ENCODE measurements at places on chromosomes 5 and 9. TPM values are rescaled to one million over a fixed set of nuclear protein-coding genes. Genes with fewer than 3 reads are reported as not detected.
A peak's percentile ranks its signal among the peaks of the same experiment; 100 is the strongest.

- H3K4me1 ChIP-seq, result no peaks in the 10 kb centered on the region
- no peaks in the 10 kb centered on the region for H3K36me3 ChIP-seq
- H3K27me3 ChIP-seq, result no peaks in the 10 kb centered on the region
- H3K4me3 ChIP-seq, result no peak overlapping the region
- peak; percentile 16 for DNase-seq
Measured at GRCh38 chr5:97874491-97874890, 691.4 kb upstream of the RIOK2 start.

GLE1 gene
- 39.4 TPM for total RNA-seq

GRCh38 chr5:63555874-63556273 is 406.4 kb downstream of the HTR1A start:
- no peak for DNase-seq
- H3K27ac ChIP-seq, result no peak overlapping the region
- no peaks in the 10 kb centered on the region for H3K36me3 ChIP-seq
- H3K4me3 ChIP-seq, result no peak overlapping the region

DNA sequence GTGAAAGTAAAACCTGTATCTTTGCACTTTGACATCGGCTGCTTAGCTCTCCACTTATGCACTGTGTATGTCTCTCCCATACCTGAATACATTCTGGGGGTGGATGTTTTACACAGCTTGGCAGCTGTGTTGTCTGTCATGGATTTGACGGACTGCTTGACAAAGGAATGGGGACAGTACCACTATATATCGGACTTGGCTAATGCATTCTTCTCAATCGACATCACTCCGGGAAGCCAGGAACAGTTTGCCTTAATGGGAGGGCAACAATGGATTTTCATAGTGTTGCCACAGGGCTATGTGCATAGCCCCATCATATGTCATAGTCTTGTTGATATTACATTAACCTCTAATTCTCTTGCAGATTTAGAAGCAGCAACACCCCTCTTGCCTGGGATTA is 1008.3 kb downstream of the DNAH5 start:
- H3K27me3 ChIP-seq, result no peaks in the 10 kb centered on the region
- H3K4me3 ChIP-seq, result no peak overlapping the region
- no peaks in the 10 kb centered on the region for H3K4me1 ChIP-seq
- H3K27ac ChIP-seq, result no peak overlapping the region
- no peak for DNase-seq

DNA sequence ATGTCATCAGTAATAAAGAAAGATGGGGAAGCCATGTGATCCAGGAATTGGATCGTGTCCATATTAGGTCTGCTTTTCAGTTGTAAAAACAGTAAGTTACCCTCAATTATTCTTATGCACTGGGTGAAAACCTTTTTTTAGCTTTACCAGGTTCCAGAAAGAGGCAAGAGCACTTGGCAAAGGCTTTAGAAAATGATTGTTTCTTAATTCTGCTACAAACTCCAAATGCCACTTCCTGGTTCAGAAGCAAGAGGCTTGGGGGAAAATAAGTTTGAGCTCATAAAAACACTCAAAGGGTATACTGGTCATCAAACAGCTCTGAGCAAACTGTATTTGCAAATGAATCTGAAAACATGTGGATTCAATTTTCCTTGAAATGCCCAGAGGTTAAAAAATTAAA is 615.6 kb downstream of the EBF1 start:
- no peak for DNase-seq
- H3K36me3 ChIP-seq, result no peaks in the 10 kb centered on the region
- no peaks in the 10 kb centered on the region for H3K27me3 ChIP-seq
- no peak overlapping the region for H3K27ac ChIP-seq
- H3K4me3 ChIP-seq, result no peak overlapping the region

- H3K27ac ChIP-seq, result no peak overlapping the region
- no peaks in the 10 kb centered on the region for H3K27me3 ChIP-seq
- no peaks in the 10 kb centered on the region for H3K36me3 ChIP-seq
Measured at GRCh38 chr5:142692321-142692894, 6.5 kb upstream of the FGF1 start.

RABEPK gene
- total RNA-seq, result 59.7 TPM

PRDM9 gene
- not detected for total RNA-seq

GRCh38 chr5:172002310-172002709 is 4.1 kb downstream of the FBXW11 start:
- H3K4me1 ChIP-seq, result peaks cover 5% of the 10 kb centered on the region
- no peak overlapping the region for H3K4me3 ChIP-seq
- no peaks in the 10 kb centered on the region for H3K27me3 ChIP-seq
- H3K36me3 ChIP-seq, result no peaks in the 10 kb centered on the region
- DNase-seq, result no peak

IL7R gene
- total RNA-seq, result 56.9 TPM

- H3K36me3 ChIP-seq, result no peaks in the 10 kb centered on the region
- peaks cover 2% of the 10 kb centered on the region for H3K4me1 ChIP-seq
- H3K27me3 ChIP-seq, result peaks cover 2% of the 10 kb centered on the region
- peak; percentile 15 for DNase-seq
- H3K4me3 ChIP-seq, result no peak overlapping the region
- no peak overlapping the region for H3K27ac ChIP-seq
Measured at GRCh38 chr9:37410969-37411785, 11.3 kb upstream of the GRHPR start.

SPINK5 gene
- total RNA-seq, result not detected
